ENCODE measurements at places on chromosomes 1 and 21.

DNA sequence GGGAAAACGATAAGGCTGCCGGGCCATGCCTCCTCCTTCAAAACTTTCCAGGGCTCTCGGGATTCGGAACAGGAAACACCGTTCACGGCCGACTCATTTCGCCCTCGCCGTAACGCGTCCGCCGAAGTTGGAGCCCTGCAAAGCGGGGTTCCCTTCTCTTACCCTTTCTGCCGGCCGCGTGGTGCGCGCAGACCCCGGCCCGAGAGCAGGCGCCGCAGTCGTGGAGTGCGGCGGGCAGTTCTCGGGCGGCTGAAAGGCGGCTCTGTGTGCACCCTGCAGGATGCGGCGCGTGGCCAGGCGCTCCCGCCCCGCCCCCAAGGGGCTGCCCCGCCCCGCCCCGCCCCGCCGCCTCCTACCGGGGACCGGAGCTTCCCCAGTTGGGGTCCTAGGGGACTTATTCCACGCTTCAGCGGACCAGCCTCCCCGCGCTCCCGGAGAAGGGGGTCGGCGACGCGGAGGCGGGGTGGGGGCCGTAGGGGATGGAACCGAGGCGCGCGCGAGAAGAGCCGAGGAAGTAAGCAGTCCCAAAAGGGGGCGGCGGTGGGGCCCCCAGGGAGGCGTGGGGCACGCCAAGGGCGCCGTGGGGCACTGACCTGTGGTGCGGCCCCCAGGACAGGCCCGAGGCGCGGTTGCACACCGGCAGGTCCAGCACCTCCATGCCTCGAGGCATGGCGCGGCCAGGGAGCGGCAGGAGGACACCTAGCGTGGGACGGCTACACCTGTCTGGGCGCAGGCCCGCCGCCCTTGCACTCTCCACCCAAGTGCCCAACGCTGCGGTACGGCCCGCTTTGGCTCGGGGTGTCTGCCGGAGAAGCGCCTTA is at the start of gene MCOLN2:
Gene MCOLN2 (minus strand): TSS at position 268 of the 821 bp plus-strand sequence. CDS start 241 bp downstream, at position 27.
- DNase-seq: peak; percentile 58

DNA sequence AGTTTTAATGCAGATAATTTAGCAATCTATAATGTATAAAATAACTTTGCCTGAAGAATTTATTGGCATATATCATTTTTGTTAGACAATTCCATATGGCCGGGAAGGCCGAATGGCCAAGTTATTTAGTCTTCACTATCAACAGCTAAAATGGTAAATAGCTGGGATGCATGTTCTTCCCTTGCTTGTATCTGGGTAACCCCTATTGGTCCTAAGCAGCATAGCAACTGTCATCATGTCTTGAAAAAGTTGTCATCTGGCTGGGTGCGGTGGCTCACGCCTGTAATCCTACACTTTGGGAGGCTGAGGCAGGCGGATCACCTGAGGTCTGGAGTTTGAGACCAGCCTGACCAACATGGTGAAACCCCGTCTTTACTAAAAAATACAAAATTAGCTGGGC is 340.0 kb upstream of the DPYD start:
- no peak for DNase-seq

GRCh38 chr1:9246215-9246614 is 11.6 kb downstream of the H6PD start:
- no peak for DNase-seq

DNA sequence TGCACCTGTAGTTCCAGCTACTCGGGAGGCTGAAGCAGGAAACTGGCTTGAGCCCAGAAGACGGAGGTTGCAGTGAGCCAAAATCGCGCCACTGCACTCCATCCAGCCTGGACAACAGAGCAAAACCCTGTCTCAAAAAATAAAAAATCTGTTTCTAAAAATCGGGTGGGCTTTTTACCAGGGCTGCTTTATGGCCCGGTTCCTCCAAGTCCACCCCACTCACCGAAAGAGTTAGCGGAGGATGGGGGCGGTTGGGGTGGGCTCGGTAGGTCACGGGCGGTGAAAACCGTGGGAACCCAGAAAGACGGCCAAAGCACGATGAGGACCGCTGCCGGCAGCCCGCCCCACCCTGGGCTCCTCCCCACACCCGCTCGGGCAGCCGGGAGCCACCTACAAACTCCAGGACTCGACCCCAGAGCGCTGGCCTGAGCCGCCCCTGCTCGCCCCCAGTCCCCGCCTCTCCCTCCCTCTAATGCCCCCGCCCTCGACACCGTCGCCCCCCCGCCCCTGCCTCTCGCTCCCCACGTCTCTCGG is 846 bp upstream of the PER3 start:
- DNase-seq: peak; percentile 57

DNA sequence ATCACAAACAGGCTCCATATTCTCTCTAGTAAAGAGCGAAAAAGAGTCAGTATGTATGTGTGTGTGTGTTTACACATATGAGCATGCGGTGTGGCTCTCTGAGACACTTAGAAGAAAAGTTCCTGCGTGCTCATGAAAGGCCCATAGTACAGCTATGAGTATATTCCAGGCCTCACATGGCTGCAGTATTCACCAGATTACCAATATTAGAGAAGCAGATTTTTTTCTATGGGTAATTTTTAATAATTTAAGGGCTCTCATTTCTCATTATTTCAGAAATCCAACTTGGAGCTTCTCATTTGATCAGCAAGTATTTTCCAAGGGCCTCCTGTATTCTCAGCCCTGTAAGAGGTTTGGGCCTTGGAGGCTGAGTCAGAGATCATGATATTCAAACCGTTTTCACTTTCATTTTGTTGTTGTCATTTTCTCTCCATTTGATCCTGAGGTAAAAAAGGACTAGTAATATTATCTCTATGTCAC is 232.9 kb upstream of the SGIP1 start:
- peak; percentile 58 for DNase-seq

DNA sequence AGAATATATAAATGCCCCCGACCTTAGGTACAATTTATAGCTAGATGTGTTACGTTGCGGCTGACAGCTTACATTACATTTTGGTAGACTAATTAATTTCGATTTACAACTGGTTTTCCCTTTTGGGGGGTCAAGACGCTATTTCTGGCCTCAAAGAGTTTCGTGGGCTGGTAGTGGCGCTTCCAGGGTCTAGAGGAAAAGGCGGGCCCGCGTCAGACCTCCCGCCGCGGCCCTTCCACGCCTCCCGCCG is 391 bp downstream of the IFT25 start:
- no peak for DNase-seq

- no peak for DNase-seq
These were observed 57.0 kb upstream of the SYNC start for GRCh38 chr1:32759521-32759981.

- no peak for DNase-seq
These were observed 425.6 kb upstream of the VAMP3 start for GRCh38 chr1:7345516-7345915.

DNA sequence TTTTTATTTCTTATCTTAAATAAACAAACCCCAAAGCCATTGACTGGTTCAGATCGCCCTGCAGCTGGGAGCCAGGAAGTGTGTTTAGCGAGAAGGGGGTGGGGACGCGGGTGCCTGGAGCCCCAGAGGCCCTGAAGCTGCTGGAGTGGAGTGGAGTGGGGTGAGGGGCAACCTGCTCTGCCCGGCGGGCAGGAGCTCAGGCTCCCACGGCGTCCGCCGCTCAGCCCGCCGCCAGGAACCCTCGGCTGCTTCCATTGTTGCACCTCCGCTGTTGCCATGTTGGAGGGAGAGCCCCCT is 673 bp downstream of the PIK3C2B start:
- peak; percentile 63 for DNase-seq

- DNase-seq: no peak
These were observed 6.2 kb downstream of the BARHL2 start for GRCh38 chr1:90710579-90711536.

- DNase-seq: peak; percentile 42
These were observed 3.0 kb downstream of the HSPB7 start for GRCh38 chr1:16014509-16015482.

DNA sequence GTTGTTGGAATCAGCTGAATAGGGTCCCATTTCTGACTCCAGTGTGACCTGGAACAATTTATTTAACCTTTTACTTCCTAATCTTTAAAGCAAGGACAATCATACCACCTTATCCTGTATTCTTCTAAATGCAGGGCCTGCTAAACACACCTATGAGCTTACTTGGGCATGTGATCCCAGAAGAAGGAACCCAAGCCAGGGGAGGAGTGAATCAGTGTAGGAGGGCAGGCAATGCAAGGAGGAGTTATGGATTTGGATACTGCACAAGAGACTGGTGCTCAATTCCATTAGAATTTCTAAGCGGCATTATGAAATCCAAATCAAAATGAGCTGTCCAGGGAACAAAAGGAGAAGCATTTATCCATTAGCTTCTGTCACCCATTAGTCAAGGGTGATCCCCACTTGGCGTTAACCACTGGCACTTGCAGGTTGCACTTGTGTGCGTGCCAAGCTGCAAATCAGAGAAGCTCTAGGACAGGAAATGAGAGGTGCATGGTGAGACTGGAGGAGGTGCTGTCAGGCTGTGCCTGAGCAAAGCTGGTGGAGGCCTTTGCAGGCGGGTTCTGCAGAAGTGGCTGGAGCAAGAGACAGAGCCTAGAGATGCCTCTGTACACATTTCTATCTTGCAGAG is 297.2 kb upstream of the PLXNA2 start:
- DNase-seq: no peak

All from adipocyte (in vitro differentiated cells).